ENCODE measurements at places on chromosomes 2 and 18.

DNA sequence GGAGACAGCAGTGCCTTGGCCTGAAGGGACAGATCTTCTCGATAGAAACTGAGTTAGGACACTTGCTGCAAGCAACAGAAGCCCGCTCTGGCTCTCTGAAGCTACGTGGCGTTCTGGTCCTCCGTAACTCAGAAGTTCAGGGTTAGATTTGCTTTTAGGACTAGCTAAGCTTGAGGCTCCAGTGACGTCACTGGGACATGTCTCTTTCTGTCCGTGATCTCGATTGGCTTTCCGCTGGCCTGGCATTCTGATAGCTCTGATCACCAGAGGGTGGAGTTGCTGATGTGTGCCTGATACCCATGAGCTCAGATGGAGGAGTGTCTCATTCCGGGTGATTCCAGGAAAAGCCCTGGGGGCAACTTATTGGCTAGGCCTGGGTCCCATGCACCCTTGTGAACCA lies 75.0 kb downstream of the GLI2 start:
- DNase-seq: no peak

DNA sequence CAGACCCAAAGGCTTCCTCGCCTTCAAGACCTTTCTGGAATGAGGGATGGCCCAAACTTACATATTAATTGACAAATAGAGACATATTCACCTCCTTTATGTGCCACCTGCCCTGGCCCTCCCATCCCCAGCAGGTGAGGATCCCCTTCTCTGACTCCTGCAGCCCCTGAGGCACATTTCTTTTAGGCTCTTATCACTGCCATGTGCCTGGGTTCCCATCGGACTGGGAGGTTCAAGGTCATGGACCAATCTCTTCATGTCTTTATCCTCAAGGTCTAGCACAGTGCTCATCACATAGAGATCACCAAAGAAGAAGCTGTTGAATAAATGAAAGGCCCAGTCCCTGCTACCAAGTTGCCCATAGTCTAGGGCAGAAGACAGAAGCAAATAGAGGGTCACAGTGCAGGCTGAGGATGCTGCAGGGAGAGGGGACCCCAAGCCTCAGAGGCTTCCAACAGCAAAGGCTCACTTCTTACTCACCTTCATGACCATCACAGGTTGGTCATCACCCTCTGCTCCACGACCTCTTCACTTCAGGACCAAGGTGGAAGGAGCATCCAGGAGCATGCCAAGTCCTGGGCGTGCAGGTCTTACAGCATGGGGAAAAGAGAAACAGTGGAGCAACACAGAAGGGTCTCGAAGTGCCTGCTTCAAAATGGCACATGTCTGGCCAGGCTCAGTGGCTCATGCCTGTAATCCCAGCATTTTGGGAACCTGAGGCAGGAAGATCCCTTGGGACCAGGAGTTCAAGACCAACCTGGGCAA lies 193.9 kb downstream of the SMAD2 start:
- no peak for DNase-seq

- peak; percentile 73 for DNase-seq
Observed at GRCh38 chr2:98508709-98509066, 64.0 kb downstream of the INPP4A start.

DNA sequence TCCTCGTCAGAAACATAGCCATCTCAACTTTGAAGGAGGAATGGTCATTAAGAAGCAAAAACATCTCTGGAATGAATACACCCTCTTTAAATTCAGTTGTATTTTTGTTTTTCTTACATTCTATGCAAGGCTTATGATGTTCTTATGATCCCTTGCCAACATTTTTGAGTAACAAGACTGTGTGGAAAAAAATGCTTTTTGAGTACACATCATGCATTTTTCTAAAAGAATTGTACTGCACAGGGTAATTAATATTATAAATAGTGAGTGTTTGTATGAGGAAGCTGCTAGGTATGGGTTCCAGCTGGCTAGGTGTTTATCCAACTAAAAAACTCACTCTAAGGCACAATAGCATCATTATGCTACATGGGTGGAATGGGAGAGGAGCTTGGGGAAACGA lies 59.0 kb upstream of the SPATS2L start:
- no peak for DNase-seq

DNA sequence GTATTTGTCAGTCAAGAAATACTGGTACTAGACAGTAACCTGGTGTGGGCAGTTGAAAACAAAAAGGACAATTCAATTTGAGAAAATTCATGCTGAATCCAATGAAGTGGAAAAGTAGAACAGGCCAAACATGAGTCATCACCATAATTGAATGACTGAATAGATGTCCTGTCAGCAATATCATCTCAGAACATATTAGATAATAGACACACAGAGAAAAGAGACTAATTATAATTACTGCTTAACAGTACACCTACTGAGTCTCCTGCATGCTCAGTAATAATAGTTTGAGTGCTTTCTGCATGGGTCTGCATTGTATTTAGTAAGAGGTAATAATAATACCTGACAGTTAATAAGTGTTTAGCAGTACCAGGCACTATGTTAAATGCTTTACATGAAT lies 138.6 kb upstream of the ZC3H15 start:
- no peak for DNase-seq

- no peak for DNase-seq
Observed at GRCh38 chr2:128774320-128775216, 455.9 kb upstream of the HS6ST1 start.

DNA sequence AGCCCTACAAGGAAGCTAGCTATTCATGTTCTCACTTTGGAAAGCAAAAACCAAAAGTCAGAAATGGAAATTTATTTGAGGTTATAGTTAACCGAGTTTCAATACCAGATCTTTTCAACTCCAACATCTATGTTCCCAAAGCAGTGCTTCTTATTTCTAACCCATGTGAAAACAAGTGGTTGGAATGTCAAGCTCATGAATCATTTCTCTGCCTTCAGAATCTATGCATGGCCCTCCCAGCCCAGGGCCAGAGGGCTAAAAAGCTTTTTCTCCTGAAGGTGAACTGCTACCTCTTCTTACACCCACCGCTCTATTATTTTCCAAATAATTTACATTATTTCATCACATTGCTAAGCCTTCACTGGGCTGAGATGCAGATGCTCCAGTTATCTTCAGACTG lies 158.4 kb downstream of the SP3 start:
- no peak for DNase-seq

DNA sequence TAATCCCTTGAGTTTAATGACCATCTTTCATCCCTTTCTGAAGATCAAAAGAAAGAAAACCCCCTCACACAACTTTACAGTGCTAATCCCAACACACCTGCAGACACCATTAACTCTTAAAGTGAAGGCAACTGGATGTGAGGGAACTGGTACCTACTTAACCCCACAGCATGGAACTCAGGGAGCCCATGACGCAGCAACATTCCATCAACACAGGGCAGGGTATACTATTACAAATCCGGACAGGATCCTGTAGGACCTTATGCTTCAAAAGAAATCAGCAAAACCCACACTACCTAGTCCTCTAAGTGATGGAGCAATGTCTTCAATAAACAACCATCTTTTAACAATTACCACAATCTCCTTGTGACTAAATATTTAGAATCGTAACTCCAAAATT lies 78.6 kb downstream of the FARSB start:
- DNase-seq: no peak

DNA sequence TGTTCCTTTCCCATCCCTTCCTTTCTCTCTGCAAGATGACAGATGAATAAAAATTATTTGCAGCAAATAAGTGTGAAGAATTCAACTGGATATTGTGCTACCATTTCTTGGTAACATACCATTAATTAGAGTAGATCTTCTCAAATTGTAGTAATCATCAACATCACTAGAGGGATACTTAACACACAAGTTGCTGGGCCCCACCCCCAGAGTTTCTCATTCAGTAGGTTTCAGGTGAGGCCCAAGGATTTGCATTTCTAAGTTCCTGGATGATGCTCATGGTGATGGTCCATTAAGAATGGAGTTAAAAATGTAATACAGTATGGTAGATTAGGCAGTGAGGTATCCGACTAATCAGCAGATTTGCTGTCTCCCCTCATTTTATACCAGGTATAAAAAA lies 594.0 kb downstream of the ERBB4 start:
- DNase-seq: no peak

GRCh38 chr2:105450471-105450870 lies 51.6 kb upstream of the FHL2 start:
- DNase-seq: no peak

- DNase-seq: no peak
Observed at GRCh38 chr2:176089843-176090395, 2.6 kb upstream of the HOXD13 start.

- peak; percentile 68 for DNase-seq
Observed at GRCh38 chr2:157404363-157404762, 39.5 kb downstream of the CYTIP start.

DNA sequence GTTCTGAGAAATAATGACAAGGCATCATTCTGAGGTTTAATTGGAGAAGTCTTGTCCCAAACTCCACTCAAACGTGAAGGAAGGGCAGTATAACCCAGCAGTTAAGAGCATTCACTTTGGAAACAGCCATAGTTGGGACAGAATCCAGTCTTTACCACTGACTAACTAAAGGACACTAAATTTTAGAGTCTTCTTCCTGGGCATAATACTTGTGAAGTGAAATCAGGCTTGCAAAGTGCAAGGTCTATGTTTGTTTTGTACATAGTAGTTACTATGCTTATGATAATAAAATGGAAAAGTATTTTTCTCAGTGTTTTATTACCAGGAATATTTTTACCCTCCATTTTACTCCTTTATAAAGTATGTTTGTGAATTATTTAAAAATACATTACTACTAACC lies 748.2 kb upstream of the ID2 start:
- DNase-seq: no peak

DNA sequence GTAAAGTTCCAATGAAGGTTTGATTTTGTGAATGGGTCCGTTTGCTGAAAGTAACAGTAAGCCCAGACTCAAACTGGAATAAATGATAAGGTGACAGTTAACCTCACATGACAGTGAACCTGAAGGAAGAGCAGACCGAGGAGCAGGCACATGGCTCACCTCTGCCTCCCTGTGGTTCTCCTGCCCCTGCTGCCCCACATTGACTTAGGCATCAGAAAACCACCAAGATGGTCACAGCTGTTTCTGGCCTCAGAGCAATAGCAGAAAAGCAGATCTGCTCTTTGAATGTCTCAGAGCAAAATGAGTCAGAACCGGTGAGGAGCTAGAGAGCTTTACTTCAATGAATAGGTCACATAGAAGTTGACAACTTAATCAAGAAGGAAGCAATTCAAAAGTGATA lies 487.6 kb downstream of the METTL4 start:
- DNase-seq: peak; percentile 82

- peak; percentile 85 for DNase-seq
Observed at GRCh38 chr2:96315400-96316071, 9.6 kb upstream of the ITPRIPL1 start.

- no peak for DNase-seq
Observed at GRCh38 chr2:3125761-3126130, 251.9 kb downstream of the EIPR1 start.

DNA sequence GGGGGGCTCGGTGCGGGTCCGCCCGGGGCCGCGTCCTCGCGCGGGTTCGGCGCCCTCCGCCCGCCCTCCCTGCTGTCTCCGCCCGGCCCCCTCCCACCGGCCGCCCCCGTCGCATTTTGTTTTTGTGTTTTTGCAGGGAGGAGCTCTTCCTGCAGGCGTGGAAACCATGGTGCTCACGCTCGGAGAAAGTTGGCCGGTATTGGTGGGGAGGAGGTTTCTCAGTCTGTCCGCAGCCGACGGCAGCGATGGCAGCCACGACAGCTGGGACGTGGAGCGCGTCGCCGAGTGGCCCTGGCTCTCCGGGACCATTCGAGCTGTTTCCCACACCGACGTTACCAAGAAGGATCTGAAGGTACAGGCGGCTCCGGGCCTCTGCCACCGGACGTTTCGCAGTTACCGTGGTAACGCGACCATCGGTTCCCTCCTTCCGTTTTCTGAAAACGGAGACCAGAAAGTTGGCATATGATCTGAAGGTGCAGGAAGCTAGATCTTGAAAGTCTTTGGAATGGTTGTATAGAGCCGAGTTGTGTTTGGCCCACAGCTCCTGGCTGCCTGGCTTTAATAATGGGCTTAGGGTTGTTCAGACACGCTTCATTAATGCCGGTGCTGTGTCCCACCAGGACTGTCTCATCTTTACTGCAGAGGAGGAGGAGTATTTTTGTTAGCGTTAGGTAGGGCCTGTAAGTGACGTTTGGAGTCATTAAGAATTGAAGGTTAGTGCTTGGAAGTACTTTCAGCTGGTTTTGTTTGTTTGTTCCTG lies 891 bp downstream of the KDM3A start:
- DNase-seq: peak; percentile 85

DNA sequence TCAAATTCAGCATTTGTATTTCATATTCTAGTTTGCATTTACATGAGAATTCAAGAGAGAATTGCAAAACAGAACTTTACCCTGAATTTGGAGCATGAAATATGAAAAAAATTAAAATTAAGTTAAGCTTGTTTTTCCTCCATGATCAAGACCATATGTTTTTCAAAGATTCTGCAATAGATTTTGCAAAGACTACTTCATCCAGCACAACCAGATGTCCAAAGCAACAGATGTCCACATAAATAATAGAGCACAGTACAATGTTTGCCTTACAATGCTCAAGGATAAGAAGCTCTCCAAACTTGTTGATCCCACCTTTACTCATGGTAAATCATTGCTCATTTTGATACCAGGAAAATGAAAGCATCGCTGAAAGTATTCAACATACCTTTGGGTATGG lies 25.6 kb downstream of the FAP start:
- DNase-seq: no peak

DNA sequence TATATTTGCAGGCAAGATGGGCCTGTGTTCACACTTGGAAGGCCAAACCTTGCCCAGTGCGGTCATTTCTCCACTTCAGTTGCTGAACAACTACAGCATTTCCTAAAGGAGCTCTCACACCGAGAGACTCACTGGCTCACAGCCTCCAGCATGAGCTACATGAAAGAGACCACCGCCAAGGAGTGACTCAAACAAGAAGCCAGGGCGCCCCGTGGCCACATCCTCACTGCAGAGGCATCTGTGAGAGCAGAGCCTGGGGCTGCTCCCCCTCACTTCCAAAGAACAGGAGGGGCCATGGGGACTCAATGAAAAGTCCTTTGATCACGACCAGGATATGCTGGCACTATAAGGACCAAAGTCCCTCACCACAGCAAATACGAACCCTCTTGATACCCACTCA lies 50.0 kb downstream of the TMEM163 start:
- DNase-seq: peak; percentile 97

- DNase-seq: peak; percentile 93
Observed at GRCh38 chr2:145751629-145752028, 1231.7 kb upstream of the ZEB2 start.

- DNase-seq: no peak
Observed at GRCh38 chr2:3272761-3273160, 104.9 kb downstream of the EIPR1 start.

- DNase-seq: peak; percentile 74
Observed at GRCh38 chr2:38386377-38386776, 9.3 kb upstream of the ATL2 start.
